GM18507 (cell line): ENCODE measurements at places on chromosomes 7 and 10.

DNA sequence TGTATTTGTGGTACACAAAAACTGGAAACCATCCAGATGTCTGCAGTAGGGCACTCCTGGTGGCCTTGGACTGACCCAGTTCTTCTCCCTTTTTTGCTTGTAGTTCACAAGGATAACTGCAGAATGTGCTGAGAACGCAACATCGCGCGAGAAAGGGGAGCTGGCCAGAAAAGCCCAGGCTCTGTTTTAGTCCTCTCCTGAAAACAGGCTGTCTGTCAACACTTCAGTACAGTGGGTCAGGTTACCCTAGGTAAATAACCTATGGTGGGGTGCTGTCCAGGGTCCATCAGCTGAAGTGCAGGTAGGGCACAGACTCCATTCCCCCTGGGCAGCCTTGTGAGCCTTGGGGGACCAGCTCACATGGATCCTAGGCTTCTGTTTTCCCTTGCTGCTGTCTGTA is 495.8 kb downstream of the MDFIC start:
- DNase-seq, result no peak

- no peak for DNase-seq
These were observed 316.7 kb downstream of the CCDC3 start for GRCh38 chr10:12684784-12685183.

DNA sequence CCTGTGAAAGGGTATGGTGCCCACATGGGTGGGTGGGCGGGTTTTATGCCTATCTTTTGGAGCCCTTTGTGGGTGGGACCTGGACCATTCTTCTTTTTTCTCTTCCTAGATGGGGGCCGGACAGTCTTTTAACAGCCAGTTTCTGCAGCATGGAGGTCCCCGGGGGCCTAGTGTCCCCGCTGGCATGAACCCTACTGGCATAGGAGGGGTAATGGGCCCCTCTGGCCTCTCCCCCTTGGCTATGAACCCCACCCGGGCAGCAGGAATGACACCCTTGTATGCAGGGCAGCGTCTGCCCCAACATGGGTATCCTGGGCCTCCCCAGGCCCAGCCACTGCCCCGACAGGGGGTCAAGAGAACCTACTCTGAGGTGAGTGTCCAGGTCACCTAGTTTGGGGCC is 9.1 kb downstream of the ZMIZ2 start:
- no peak for DNase-seq

GRCh38 chr10:118002581-118002980 is 44.2 kb downstream of the RAB11FIP2 start:
- no peak for DNase-seq

DNA sequence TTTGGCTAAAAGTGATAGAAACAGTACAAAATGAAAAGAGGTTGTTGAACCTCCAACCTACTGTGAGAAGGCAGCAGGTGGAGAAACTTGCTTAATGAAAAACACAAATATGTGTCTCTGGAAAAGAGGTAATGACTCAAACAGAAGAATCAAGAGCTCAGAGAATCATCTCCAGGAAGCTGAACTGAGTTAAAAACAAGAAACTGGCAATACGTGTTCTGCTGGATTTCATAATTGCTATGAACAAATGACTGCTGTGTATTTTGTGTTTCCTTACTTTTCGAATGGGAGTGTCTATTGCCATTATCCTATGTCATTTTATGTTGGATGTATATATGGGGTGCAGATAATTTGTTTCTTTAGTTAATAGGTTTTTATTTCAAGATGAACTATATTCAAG is 401.1 kb downstream of the DGKB start:
- DNase-seq, result no peak

DNA sequence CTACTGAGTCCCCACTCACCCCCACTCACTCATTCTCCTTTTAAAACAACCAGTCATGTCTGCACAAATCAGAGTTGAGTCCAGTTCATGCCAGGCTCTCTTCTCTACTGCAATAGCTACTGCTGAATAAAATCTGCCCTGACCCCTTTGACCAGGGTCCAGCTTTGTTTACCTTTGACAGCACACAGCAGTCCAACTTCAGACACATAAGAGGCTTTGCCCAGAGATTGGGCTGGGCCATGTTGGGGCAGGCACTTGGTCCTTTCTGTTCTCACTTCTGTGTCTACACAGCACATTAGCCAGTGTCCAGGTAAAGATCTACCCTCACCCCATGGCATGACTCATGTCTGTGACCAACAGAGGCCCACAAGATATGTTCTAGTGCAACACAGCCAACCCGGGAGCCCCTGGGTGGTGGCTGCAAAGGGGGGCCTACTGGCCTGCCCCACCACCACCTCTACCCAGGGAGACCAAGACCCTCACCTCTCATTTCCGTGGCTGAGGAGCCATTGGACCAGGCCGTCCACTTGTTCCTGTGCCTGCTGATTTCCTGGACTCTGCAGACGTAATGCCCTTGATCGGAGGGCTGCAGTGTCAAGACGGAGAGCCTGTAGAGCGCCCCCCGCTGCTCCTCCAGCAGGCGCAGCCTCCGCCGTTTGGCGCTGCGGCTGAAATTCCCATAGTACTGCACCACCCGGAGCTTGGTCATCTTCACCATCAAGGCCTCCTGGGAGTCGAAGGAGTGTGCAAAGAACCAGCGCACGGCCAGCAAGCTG is 8.0 kb downstream of the VSTM4 start:
- DNase-seq, result no peak

DNA sequence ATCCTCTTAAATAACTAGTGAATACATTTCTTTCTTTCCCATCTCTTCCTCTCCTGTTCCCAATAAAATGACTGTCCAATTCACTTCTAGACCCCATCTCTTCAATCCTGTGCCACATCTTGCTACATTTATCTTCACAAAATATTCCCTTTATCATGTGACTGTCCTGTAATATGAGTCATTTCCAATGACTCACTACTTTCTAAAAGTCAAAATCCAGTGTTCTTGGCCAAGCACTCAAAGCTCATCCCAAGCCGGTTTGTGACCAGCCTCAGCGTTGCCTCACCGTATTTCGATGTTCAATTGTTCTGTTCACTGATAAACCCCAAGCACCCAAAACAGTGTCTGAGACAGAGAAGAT is 104.7 kb downstream of the PARD3 start:
- DNase-seq, result no peak

GRCh38 chr10:102643336-102644065 is 778 bp upstream of the TRIM8 start:
- no peak for DNase-seq

- DNase-seq, result no peak
These were observed 10.7 kb downstream of the MTPN start for GRCh38 chr7:135966341-135967043.

DNA sequence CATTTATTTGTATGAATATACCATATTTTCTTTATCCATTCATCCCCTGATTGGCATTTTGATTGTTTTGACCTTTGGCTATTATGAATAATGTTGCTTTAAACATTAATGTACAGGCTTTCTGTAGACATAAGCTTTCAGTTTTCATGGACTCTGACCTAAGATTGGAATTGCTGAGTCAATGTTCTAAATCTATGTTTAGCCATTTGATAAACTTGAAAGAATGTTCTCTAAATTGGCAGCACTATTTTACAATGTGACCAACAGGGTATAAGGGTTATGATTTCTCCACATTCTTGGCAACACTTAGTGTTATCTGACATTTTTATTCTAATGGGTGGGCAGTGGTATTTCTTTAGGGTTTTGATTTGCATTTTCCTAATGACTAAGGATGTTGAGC is 229.7 kb upstream of the ETV1 start:
- no peak for DNase-seq

DNA sequence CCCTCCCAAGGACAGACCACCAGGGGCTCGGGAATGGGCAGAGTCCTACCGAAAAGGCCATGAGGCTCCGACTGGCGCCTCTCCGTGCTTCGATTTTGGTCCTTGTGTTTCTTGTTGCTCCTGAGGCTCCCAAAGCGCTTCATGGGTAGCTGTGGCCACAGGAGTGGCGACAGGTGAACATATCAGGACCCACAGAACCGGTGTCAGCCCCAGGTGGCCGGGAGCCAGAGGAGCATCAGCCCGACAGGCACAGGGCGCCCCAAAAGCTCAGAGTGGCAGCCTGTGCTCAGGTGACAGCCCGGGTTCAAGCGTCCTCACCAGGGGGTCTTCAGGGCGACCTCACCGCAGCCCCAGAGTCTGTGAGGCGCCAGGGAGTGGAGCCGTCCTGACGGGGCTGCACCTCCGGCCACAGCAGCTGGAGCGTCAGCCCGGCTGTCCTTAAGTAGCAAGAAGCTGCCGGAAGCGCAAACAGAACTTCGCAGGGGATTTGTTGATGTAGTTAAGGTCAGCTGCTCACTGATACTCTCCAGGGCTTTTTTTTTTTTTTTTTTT is 141.0 kb downstream of the PRKAG2 start:
- no peak for DNase-seq

GRCh38 chr10:34217524-34217923 is 597.6 kb downstream of the PARD3 start:
- no peak for DNase-seq

GRCh38 chr10:118974951-118975350 is 54.6 kb upstream of the NANOS1 start:
- no peak for DNase-seq

DNA sequence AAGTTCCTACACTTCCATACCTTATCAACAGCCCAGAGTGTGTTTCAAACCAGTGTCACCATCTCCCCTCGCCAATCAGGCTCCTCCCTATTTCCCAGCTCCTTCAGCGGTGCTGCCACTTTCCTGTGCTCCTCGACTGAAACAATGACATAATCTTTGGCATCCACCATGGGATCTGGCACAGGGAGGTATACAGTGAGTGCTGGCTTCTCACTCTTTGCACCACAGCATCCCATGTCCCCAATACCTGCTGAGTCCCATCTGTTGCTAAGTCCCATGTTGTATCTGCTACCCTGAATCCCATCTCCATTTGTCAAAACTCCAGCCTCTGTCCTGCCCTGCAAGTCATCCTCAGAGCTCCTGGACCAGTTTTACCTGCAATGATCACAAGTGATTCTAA is 15.4 kb downstream of the PAXIP1 start:
- no peak for DNase-seq

DNA sequence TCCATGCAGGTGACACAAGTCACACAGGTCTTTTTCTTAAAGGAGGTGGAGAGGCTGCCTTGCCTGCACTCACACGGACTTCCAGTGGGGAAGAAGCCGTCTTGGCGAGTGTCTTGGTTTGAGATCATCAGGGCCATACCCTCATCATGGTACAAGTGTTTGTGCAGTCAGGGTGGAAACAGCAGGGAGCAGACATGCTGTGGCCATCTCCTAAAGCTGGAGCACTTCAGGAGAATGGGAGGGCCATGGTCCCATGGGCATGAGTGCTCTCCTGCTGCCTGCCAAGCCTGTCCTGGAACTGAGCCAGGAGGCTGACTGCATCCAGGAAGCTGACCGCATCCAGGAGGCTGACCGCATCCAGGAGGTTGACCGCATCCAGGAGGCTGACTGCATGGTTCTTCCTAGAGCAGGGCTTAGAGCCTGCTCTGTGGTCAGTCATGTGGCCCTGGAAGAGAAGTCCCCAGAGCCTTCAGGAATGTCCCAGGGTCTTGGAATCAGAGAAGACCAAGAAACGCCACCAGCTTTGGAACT is 98.4 kb downstream of the ADARB2 start:
- DNase-seq, result no peak

DNA sequence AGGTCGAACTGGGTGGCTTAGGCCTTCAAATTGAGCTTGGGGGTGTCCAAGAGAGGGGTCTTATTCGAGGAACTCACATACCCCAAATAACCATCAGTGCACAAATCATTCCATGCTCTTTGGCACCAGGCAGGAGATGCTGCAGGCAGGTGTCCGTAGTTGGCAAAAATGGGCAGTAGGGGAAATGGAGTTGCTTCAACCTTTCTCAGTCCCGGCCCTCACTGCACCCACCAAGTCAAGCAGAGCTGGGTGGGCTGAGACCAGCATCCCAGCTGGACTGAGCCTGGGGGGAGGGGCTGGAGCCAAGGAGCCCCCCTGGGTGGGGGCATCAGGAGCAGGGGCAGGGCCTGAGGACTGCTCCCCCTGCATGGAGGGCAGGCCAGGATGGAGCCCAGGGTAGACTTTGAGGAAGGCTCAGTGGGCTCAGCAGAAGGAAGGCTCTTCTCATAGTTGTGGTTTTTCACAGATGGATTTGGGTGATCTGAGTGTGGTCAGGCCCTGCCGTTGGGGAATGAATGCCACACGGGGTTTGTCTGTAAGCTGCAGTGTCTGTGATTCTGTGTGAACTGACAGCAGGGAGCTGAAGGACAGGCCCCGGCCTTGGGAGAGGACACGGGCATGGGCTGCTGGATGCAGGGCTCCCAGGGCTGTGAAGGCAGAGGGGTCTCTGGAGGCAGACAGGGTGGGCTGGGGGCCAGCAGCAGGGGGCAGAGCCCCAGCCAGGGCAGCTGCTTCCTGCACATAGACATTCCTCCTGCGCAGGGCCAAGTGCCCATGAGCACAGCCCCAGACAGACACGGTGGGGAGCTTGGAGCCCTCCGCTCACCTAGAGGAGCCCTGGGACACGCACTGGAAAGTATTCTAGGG is 144.5 kb downstream of the ADCY1 start:
- DNase-seq, result no peak

GRCh38 chr7:915291-916218 is 38.9 kb downstream of the ADAP1 start:
- DNase-seq, result no peak

DNA sequence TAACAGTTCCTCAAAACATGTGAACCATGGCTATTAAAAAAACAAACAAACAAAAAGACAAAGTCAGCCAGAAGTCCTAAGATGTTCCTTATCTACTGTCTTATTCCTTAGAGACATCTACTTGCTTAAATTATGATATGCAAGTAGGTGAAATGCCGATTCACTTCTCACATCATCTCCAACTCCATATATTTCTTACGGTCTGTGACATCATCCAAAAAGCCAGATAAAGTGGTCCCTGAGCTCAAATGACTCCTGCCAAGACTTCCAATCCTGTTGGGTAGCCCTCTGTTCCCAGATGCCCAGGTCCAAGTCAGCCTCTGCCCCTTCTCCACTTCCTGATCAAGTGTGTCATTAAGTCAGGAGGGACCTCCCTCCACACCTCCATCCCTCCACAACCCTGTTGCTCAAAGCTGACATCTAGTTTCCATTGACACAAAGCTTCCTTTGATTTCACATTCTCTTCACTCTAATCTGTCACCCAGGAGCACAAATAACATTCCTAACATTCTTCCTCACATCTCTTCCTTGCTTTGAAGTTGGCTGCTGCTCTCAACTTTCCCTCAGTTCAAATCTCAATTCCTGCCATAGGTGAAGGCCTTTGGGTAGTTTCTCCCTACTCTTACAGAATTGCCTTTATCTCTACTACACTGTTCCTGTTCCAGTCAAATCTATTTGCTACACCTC is 56.1 kb upstream of the PDLIM1 start:
- DNase-seq, result no peak

- no peak for DNase-seq
These were observed 2.5 kb downstream of the TRIM8 start for GRCh38 chr10:102646610-102647442.
